Renal cortex interstitium (tissue), 15 donors: ENCODE measurements at places on chromosomes 7 and 10. TPM values are rescaled to one million over a fixed set of nuclear protein-coding genes. Genes with fewer than 3 reads are reported as not detected.

LIPJ gene
- polyA plus RNA-seq: 0.32 TPM

DNA sequence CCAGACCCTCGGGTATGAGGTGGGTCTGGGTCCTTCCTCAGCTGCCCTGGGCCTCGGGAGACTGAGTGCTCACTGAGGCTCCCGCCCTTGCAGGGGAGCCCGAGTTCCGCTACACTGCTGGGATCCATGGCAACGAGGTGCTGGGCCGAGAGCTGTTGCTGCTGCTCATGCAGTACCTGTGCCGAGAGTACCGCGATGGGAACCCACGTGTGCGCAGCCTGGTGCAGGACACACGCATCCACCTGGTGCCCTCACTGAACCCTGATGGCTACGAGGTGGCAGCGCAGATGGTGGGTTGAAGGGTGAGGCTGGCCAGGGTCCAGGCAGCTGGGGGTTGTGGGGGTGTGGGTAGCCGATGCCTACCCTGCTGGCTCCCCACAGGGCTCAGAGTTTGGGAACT, 7.6 kb downstream of the AEBP1 start:
- DNase-seq: no peak

DNA sequence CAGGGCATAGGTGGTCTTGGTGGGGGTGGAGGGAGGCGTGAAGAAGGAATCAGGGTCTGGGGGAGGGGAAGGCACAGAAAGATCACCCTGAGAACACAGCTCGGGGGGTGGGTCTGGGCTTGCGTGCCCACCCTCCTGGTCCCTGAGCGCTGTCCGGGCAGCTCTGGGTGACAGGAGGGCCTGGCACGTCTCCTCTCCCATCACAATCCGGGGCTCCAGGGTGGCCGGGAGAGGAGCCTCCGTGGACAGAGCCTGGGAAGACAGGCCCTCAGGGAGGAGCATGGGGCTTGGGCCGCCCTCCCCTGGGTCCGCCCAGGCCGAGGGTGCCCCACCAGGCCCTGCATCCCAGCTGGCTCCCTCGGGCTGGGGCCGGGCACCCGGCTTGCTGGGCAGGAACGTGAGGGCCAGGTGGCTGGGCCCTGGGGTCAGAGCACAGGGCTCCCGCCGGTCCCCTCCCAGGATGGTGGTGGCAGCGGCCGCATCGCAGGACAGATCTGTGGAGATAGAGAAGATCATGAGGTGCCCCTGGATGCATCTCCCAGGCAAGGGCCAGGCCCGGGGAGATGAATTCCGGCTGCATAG, 3.1 kb downstream of the NACAD start:
- no peak for DNase-seq

LRRC72 gene
- polyA plus RNA-seq: not detected

DNA sequence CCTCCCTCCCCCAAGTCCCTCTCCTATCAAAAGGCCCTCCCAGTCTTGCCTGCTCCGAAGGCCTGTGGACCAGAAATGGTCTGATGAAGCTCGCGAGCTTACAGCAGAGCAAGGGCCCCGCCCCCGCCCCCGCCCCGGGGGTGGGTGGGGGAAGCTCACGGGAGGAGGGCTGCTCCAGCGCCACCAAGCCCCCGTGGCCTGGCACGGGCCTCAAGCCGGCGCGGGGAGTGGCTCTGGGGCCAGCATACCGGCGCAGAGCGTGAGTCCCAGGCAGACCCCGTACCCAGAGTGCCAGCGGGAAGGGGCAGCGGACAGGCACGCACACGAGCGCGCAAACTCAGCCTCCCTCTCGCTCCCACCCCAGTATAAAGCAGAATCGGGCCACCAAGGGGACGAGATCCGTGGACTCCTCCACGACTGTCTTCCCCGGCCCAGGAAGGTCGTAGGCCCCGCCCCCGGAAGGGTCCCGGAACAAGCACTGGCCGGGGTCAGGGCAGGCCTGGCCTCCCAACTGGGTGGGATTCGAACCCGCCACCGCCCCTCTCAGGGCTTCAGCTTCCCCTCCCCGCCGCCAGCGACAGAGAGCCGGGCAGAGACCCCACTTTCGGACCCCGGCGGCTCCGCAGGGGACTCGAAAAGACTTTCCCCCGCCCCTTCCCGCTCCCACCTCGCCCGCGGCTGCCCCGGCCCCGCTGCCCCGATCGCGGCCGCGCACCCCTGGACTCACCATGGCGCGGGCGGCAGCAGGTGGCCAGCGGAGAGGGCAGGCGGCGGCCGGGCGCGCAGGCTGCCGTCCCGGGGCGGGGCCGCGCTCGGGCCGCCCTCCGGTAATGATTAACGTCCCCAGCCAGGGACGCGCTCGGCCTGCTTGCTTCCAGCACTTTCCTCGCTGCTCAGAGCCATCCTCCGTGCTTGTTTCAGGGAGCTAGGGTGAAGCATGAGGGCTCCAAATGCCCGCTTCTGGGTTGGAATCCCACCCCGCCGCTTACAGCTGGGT, at the start of gene PCBD1:
TSS of gene PCBD1 (minus strand) at position 762 of the 997 bp plus-strand sequence. CDS start at position 730, 32 bp downstream.
- DNase-seq: peak; percentile 58

HOXA6 gene
- 36.8 TPM for polyA plus RNA-seq

NME8 gene
- 0.17 TPM for polyA plus RNA-seq
